ENCODE measurements at places on chromosomes 11 and 22. TPM values are rescaled to one million over a fixed set of nuclear protein-coding genes. Genes with fewer than 3 reads are reported as not detected.

The HBG2 gene
- total RNA-seq: not detected

The AMOTL1 gene
- 8.7 TPM for total RNA-seq

The SCGB1C1 gene
- 0.73 TPM for total RNA-seq

The PDGFB gene
- 1.2 TPM for total RNA-seq

The PITPNM1 gene
- total RNA-seq: 99.9 TPM

The OOSP1 gene
- not detected for total RNA-seq

The LRP4 gene
- not detected for total RNA-seq

The CRYBB3 gene
- total RNA-seq: not detected

The LINC01488 gene
- total RNA-seq: not detected

The SLC5A12 gene
- total RNA-seq: not detected

DNA sequence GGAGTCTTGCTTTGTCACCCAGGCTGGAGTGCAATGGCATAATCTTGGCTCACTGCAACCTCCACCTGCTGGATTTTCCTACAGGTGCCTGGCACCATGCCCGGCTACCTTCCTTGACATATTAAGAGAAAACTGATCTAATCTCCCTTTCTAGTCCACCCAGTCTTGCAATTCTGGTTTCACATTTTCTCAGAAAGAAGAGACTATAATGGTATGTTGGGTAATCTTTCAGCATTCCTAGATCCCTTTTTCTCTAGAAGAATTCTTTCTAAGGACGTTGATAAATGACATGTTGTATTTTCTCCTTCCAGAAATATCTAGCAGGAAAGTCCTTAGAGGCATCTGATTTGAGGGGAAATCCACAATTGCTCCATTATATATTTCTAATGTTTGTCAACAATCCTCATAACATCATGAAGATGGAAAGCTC lies 10.4 kb upstream of the HSPA8 start:
- no peak for DNase-seq

DNA sequence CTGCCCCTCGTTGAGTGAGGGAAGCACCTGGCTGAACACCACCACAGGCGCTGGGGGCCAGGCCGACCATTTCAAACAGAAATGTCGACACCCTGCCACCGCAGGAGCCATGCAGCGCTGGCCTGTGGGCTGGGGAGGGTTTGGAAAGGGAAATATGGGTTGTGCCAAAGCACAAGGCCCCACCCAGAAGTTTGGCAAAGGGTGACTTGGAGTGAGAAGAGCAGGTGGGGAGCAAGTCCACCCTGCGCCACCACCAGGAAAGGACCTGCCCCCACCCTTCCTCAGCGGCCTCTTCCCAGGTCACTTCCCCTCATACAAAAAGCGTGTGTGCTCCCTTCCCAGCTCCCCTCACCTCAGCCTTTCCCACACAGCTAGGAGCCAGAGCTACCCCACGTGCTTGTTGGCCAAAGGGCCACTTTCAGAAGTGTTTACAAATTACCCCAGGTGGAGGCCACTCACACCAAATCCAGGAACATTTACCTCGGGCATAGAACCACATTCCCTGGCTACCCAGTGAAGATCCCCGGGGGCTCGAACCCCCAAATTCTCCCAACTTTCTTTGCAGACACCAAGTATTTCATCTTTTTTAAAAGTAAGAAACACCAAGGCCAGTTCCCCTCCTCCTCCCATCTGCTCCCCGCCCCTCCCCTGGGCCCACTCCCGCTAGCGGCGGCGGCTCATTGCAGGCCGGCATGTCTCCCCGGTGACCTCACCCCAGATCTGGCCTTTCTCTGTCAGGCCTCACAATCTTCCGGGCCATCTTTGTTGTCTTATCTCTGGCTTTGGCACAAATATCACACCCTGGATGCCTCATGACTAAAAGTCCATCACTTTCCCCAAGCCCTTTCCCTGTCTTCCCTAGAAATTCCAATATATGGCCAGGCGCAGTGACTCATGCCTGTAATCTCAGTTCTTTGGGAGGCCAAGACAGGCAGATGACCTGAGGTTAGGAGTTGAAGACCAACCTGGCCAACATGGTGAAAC lies 20.5 kb upstream of the SCGB1A1 start:
- DNase-seq: no peak

DNA sequence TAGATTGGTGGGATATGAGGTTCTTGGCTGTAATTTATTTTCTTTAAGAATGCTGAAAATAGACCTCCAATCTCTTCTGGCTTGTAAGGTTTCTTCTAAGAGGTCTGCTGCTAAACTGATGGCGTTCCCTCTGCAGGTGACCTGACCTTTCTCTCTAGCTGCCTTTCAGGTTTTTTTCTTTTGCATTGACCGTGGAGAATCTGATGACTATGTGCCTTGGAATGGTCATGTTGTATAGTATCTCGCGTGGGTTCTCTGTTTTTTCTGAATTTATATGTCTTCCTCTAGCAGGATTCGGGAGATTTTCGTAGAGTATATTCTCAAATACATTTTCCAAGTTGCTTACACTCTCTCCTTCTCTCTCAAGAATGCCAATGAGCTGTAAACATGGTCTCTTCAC lies 122.2 kb downstream of the DDX10 start:
- no peak for DNase-seq

- no peak for DNase-seq
These were observed 621.2 kb downstream of the METTL15 start for GRCh38 chr11:28729339-28729738.

DNA sequence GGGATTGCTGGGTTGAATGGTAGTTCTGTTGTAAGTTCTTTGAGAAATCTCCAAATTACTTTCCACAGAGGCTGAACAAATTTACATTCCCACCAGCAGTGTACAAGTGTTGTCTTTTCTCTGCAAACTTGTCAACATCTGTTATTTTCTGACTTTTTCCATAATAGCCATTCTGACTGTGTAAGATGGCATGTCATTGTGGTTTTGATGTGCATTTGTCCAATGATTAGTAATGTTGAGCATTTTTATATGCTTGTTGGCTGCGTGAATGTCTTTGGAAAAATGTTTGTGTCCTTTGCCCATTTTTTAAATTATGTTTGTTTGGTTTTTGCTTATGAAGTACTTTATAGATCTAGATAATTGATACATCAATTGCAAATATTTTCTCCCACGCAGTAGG lies 1025.0 kb downstream of the JRKL start:
- no peak for DNase-seq

DNA sequence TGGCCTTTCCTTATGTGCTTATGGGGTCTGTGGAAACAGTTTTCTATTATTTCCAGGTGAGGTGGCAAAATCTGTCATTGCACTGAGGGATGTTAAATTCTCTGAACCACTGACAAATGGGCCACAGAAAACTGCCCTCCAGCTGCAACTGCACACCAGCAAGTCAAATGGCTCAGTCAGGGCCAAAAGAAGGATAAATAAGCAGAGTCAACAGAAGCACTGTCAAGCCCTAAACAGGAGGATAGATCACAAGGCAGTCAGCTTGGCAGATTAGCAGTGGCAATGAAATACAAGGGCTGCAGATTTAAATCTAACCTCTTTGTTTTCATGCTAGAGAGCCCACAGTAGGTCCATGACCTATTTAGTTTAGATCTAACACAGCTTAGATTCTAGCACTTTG lies 435.6 kb downstream of the ETS1 start:
- DNase-seq: no peak

DNA sequence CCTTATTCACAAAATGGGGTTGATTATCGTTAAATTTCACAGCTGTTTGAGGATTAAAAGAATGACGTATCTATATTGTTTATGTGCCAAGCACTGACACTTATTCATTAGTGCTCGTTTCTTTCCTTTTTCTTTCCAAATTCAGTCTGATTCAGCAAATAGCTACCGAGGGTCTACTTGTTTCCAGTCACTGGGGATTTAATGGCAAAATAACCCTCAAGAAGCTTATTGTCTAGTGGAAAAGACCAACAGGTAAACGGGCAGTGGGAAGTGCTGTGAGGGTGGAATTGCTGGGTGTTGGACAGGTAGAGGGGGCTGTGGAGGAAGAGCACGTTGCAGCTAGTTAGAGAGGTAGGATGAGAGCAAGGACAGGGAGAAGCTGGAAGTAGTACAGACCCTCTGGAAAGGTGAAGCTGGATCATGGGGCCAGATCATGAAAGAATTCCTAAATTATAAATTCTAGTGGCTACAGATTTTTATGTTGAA lies 48.3 kb upstream of the BIRC3 start:
- no peak for DNase-seq

GRCh38 chr22:28955817-28956216 lies 72.4 kb downstream of the ZNRF3 start:
- DNase-seq: peak; percentile 84

DNA sequence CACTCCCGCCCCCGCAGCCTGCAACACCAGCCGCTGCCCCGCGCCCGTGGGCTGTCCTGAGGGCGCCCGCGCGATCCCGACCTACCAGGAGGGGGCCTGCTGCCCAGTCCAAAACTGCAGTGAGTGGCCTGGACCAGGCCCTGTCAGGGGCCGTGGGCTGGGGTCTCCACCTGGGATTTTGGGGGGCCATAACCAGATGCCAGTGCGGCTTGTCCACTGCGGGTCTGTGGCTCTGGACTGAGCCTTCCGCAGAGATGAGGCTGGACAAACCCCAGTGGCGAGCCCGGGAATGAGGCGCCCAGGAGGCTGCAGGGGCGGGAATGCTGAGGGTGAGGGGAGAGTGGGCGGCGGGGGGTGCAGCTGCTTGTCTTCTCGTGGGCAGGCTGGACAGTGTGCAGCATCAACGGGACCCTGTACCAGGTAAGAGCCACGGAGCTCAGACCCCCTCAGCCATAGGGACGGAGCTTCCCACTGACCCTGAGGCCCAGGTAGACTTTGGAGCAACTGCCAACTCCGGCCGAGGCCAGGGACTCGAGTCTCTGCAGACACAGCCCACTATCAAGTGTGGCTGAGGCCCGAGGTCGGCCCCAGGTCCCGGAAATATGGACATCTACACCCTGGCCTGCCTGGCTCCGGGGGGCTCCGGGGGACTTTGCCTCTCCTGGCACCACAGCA lies 24.8 kb upstream of the MUC5B start:
- DNase-seq: no peak

DNA sequence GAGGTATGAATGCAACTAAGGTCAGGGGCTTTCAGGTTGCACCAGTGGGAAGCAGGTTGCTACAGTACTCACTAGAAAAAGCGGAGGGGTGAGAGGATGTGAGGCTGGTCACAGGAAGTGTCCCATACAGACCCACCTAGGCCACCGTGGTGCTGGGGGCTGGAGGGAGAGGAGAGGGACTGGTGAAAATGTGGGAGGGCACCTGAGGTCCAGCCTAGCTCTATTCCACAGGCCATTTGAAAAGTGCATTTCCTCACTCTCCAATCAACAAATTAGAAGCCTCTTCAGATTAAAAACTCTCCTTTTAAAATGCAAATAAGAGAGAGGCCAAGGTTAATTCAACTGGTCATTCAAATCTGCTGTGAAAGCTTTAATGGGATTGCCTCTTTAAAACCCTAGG lies 38.6 kb upstream of the NCAM1 start:
- no peak for DNase-seq

- DNase-seq: no peak
These were observed 114.2 kb upstream of the CADM1 start for GRCh38 chr11:115618428-115618827.

DNA sequence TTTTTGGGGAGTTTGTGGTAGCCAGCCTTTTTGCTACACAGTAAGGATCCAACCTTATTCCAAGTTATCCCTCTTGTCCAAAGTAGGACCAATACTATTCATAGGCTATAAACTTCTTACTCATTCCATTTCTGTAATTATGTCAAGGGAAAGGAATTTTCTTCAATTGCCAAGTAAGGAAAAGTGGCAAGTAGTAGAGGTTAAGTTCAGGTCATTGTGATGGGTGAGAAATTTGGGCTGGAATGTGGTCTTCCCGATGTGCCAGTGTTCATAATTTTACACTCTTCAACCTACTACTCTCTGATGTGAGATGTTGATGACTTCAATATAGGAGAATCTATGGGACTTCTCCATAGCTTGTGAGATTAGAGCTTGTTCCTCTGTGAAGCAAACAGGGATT lies 648.8 kb downstream of the METTL15 start:
- no peak for DNase-seq

DNA sequence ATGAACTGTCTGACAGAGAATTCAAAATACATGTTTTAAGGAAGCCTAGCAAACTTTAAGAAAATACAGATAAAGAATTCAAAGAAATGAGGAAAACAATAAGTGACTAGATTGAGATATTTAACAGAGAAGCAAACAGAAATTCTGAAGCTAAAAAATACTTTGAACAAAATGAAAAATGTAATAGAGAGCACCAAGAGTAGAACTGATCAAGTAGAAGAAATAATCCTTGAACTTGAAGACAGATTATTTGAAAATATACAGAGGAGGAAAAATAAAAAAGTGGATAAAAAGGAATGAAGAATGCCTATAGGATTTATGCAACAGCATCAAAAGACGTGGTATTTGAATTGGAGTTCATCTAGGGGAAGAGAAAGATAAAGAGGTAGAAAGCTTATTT lies 101.9 kb upstream of the OR4B1 start:
- no peak for DNase-seq

- DNase-seq: no peak
These were observed 184.5 kb upstream of the PITPNB start for GRCh38 chr22:28103596-28103995.

- no peak for DNase-seq
These were observed 94.8 kb upstream of the RTL6 start for GRCh38 chr22:44592824-44593148.

DNA sequence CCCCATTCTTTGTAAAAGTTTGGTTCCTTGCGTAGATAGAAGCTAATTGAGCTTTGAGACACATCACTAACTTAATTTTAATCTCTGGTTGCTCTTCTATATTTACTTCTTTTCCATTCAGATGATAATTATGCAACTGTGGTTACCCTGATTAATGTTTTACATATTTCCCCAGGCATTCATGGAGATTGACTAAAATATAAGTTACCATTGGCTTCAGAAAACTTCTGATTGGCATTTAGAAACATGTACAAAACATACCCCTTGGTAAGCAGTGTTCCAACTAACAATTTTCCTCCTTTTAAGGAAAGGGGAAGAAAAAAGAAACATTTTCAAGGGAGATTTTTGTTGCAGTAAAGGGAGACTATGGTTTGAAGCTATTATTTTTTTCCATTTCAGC lies 43.9 kb downstream of the FAT3 start:
- DNase-seq: no peak

- DNase-seq: no peak
These were observed 758 bp downstream of the PDXP start for GRCh38 chr22:37659066-37659896.

DNA sequence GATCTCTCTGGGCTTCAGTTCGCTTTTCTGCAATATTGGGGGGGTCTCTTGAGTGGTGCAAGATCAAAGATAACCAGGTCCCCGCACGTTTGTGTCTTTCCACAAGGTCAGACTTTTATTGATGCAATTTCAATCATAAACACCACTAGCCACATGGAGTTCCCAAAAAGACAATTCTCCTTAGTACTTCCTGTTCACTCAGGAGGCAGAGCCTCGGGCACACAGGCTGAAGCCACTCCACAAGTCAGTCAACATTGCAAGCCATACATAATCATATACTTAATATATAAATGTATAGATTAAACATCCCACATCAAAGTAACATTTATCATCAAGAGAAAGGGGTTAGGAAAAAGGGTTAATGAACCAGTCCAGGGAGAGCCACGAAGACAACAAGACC lies 12.0 kb downstream of the ST14 start:
- no peak for DNase-seq

DNA sequence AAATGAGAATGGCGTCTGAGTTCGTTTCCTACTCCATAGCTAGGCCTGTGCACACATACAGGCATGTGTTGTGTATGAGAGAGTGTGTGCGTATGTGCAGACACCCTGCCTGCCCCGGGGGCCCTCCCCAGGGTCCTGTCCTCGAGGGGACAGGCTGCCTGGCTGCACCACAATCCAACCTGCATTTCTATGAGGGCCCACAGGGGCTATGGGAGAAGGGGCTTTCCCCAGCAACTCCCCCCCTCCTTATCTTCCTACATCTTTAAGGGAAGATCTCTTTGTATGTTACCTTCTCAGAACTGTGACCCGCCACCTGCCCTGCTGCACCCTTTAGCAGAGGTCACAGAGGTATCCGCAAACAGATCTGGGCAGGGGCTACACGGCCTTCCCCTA lies 14.9 kb downstream of the ADORA2A start:
- DNase-seq: no peak
